Right cardiac atrium (tissue), 5 donors: ENCODE measurements at places on chromosomes 7 and 10. TPM values are rescaled to one million over a fixed set of nuclear protein-coding genes. Genes with fewer than 3 reads are reported as not detected.
A peak's percentile ranks its signal among the peaks of the same experiment; 100 is the strongest.

DNA sequence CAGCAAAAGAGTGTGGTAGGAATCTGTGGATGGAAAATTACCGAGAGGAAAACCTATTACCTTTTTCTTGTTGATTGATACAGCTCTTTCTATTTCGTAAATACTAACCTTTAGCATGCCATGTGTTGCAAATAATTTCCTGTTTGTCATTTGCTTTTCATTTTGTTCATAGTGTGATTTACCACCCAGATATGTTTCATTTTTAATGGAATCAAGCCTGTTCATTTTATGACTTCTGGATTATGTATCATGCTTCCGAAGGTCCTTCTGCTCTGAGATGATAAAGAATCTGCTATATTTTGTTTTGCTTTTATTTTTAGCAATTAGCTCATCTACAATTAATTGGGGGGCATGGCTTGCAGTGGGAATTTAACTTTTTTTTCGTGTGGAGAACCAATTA is 46.5 kb downstream of the INPP5F start:
- no peak for DNase-seq

- DNase-seq: no peak
Observed at GRCh38 chr7:150733482-150734095, 3.6 kb upstream of the GIMAP5 start.

DNA sequence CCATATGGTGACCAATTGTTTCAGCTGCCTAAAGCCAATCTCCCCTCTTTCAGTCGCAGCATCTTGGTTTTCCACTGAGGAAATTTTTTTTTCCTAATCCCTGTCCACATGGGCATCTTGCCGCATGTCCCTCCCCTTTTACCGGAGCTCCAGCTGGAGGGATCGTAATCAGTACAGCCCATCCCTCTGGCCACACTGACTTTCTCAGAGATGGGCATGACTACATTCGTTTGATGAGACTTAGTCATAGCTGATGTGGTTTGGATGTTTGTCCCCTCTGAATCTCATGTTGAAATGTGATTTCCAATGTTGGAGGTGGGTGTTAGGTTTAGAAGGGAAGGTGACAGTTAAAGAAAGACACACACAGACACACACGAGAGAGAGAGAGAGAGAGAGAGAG is 186.8 kb upstream of the CXCL12 start:
- DNase-seq: no peak

GRCh38 chr10:68869623-68870022 is 31.5 kb upstream of the DDX50 start:
- DNase-seq: no peak

- DNase-seq: no peak
Observed at GRCh38 chr7:155261031-155261985, 36.4 kb upstream of the INSIG1 start.

DNA sequence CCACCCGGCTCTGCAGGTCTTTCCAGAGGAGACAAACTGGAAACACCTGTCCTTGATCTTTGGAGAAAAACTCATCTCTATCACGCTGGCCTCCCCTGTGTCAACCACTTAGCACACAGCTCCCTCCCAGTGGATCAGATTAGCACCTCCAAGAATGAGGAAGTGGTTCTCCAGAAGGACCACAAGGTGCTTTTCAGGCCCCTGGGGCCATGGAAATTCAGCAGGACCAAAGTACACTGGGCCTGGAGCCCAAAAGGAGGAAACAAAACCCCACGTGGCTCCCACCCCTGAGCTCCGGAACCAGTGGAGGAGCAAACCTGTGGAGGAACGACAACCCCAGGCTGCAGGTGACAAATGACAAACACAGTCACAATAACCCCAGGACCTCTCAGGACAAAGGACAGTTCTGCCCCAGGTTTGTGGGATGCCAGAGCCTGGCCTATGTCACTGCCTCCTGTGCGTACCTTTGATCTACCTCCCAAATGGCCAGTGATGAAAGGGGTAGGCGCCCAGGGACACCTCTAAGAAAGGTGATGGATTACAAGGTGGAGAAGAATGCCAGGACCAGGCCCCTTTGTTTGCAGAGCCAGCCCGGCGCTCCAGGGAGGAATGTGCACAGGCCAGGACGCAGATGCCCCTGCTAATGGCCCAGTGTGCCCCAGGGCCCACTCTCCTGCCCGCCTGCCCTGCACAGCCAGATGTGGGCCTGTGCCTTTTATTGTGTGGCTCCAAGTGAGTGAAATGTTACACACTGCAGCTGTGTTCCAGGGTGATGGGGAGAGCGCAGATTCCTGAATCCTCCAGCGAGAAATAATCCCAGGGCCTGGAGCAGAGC is 5.7 kb downstream of the TNS3 start:
- peak; percentile 73 for DNase-seq

DNA sequence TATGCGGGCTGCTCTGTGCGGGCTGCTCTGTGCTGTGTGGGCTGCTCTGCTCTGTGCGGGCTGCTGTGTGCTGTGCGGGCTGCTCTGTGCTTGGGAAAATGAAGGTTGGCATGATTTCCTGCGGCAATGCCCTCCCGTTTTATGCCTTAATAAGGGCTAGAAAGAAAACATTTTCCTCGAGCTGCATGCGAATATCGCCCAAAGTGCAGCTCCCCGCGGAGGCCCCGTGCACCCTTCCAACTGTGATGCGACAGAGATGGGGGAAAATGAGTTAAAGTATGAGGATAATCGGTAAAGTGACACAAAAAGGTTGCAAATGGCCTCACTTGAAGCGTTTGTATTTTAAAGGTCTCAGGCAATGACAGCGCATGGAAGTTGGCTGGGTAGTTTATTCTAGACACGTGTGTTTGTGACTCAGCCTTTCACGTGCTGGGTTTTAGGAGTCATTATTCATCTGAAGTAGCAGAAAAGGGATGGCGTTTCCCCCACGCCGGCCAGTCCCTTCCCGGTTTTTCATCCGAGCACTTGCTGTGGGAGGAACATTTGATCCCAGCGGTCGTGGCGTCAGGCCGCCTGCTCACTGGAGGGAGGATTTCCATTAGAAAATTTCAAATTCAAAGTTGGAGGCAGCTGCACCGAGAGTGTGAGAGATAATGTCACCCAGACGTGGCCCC is 220.7 kb downstream of the ADARB2 start:
- DNase-seq: no peak

GRCh38 chr7:1125603-1125969 is 34.4 kb downstream of the ZFAND2A start:
- DNase-seq: peak; percentile 36

DNA sequence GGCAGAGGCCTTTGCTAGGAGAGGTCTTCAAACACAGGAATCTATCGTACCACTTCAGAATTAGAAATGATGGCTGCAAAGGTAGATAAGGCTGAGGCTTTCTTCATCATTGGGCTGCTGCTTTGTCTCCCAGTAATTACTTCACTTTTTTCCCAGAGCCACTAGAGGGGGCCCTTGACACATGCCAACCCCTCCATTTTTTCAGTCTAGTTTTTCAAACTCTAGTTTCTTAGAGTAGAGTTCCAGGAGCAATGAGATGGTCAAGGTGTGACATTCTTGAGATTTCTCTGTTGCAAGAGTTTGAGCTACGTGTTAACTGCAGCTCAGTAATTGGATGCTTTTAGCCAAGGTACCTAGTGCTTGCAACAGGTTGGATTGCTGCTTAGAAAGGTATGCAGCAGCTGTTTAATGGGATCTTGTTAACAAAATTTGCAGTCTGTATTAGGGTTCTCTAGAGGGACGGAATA is 33.8 kb upstream of the RBM20 start:
- no peak for DNase-seq

DNA sequence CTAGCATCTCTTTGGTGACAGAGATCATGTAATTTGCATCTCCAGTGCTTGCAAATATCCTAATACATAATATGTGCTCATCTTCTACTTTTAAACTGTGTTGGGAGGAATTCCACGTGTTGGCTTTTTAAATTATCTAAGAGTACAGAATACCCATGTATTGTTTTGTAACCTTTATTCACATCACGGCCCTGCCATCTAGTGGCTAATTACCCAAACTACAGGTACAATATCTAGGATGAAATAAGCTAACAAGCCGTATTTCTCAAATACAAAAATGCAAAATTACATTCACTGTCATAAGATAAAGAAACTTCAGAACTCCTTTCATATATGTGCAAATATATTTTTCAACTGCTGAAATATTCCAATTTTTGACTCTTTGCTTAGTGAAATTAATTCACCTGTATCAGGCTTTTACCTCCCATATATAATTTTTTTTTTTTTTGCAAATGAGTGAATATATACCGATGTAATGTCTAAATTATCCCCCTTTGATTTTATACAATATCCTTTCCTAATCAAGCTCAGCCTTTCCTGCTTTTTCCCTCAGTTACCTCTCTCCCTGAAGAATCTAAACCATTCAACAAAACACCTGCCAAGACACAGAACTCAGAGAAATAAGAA is 30.3 kb upstream of the LSM8 start:
- no peak for DNase-seq

DNA sequence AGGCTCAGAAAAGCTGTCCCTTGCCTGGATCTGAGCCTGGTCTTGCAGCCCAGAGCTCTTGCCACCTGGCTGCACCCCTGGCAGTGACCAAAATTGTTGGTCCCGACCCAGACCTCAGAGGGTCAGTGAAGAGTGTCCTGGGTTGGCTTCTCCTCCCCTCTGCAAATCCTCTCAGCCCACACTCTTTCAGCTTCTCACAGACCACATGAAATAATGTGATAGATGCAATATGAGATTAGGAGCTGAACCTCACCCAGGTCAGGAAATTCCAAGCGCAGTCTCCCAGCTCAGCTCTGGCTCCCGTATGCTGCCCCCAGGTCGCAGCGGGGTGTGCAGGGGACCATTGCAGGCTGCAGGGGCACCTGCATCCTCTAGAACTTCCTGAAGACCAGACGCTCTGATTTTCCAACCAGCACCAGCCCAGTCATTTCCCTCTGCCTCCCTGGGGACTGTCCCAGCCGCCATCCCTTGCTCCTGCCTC is 19.6 kb upstream of the RET start:
- no peak for DNase-seq

- no peak for DNase-seq
Observed at GRCh38 chr10:42543840-42544372, 94.5 kb downstream of the ZNF33B start.

DNA sequence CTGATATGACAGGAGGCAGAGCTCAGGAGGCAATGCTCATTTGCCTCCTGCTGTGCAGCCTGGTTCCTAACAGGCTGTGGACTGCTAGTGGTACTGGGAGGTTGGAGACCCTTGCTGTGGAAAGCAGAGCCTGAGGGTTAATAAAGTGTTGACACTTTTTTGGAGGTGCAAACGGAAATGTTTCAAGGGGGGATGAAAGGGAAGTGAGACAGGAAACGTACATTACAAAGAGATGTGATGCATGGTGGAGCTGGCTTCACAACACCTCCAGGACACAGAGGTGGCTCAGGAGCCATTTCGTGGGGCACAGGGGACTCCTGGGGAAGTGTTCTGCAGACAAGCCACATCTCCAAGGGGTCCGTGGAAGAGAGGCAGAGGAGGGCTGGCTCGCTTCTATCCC is 137.6 kb upstream of the SVIL start:
- no peak for DNase-seq

DNA sequence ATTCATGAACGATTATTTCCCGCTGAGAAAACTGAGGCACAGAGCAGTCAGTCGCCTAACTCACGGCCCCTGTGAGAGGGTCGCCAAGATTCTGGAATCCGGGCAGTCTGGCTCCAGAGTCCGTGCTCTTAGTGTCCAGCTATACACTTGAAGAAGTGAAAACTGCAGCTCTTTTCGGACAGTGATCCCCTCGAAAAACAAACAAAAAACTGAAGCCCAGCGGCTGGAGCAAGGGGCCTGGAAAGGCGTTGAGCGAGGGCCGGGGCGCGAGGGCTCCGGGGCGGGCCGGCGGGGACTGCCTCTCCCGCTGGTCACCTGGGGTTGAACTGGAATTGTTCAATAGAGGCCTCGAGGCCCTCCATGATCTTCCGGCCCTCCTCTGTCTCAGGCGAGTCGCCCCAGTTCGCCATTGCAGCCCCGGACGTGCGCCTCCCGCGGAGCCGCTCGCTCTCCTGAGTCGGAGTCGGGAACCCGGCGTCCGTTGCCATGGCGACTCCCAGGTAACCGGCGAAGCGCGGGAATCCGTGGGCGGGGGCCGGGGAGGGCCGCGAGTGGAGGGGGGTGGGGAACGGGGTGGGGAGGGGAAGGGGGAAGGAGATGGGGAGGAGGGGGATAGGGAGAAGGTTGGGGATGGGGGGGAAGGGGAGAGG is 881 bp downstream of the C10orf67 start:
- peak; percentile 55 for DNase-seq

GRCh38 chr7:69365651-69366192 is 232.6 kb upstream of the AUTS2 start:
- no peak for DNase-seq

GRCh38 chr10:44282626-44283300 is 102.1 kb downstream of the CXCL12 start:
- DNase-seq: no peak

GRCh38 chr10:13528123-13528874 is 515 bp downstream of the BEND7 start:
- DNase-seq: peak; percentile 59

DNA sequence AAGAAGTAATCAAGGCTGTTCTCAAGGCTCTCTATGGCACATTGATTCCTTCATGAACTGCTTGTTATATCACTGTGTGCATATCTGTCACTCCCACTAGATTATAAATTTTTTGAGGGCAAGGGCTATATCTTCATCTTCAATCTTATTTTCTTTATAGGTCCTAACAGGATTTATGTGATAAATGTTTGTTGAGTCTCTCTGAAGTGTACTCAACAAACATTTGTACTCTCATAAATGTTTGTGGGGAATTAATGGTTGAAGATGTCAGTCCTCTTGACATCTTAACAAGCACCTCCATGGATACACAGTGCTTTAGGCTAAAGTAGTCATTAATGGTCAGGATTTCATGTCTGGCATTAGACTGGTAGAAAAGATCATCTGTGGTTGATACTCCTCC is 143.2 kb downstream of the RNLS start:
- DNase-seq: no peak

DNA sequence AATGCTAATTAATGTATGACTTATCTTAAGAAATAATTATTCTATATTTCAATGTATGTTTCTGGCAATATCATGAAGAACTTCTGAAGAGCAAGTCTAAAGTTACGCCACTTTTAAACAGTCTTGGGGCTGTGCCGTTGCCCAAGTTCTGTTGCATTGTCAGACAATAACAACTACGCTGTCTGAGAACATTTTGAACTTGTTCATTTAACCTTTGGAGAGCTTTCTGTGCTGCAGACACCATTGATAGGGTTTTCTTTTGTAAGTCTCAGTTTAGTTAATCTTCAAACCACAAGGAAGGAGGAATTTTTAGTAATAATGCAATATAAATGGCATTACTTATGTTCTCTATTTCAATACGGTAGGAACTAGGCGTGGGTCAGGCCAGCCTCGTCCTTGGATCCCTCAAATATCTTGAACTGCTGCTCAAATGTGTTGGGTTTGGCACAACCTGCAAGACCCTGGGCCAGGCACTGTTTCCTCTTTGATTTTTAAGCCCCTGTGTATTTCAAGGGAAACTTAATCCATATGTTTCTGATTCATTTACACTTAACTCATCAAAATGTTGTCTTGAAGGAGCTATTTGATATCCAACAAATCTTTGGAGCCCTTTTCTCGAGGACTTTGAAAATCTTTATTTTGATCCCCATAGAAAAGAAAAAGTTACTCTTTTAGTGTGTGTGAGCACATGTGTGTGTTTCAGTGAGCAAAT is 215.5 kb downstream of the INHBA start:
- DNase-seq: peak; percentile 15

ASB10 gene
- 14.3 TPM for polyA plus RNA-seq

NUTM2E gene
- not detected for polyA plus RNA-seq

GJD4 gene
- not detected for polyA plus RNA-seq

MYL10 gene
- not detected for polyA plus RNA-seq

PRPS1L1 gene
- not detected for polyA plus RNA-seq

AGMO gene
- polyA plus RNA-seq: 0.29 TPM

TMEM236 gene
- polyA plus RNA-seq: 0.27 TPM

PTPRZ1 gene
- 1.6 TPM for polyA plus RNA-seq

GRID1 gene
- 0.29 TPM for polyA plus RNA-seq

SERPINE1 gene
- polyA plus RNA-seq: 4.5 TPM

CDH23 gene
- 2.9 TPM for polyA plus RNA-seq

FOXI2 gene
- polyA plus RNA-seq: not detected
